Stimulated activated CD4-positive, alpha-beta T cell treated with anti-CD3 and anti-CD28 coated beads, Interleukin-1b, Interleukin-23, amount 100 ng/mL, for 48 hours (primary cell): ENCODE measurements at places on chromosomes 6 and 20.

DNA sequence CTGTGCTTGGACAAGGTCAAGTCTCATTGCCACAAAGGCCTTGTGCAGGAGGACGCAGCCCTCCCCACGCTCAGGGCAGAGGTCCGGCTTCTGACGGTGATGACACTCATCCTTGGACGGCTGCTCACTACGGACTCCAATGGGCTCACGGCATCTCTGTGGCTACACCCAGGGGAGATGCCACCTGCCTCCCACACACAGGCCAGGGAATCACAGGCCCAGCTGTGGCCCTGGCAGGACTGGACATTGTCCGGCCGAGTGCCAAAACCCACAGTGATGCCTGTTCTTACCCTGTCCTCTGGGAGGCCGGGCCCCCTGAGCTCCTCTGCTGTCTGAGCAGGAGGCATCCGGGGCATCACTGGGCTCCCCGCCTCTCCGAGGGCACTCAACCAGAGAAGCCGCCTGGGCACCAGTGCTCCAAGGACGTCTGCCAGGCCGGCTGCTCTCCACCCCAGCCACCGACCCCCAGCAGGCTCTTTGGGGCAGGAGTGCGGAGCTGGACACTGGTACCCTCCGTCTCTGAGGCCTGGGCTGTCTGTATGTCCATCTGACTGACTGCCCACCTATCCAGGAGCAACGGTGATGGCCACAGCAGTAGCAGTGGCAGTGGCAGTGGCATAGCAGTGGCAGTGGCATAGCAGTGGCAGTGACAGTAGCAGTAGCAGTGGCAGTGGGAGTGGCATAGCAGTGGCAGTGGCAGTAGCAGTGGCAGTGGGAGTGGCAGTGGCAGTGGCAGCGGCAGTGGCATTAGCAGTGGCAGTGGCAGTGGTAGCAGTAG lies 1.9 kb downstream of the RBBP8NL start:
- no peak for DNase-seq

DNA sequence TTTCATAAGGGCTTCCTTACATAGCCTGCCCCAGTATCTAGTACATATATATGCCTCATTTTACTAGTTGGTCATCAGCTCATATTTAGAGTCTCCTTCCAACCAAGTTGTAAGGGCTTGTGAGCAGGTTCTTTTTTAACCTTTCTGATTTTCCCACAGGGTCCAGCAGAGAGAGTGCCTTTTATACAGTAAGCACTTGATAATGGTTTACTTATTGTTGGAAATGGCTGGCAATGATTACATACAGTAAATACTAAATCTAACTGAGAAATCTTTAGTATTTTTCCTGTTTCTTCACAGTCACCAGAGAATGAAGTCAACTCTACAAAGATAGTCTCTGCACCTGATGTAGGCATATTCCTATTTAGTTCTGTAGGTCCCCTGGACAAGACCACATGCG lies 135.1 kb upstream of the B3GAT2 start:
- DNase-seq, result no peak

DNA sequence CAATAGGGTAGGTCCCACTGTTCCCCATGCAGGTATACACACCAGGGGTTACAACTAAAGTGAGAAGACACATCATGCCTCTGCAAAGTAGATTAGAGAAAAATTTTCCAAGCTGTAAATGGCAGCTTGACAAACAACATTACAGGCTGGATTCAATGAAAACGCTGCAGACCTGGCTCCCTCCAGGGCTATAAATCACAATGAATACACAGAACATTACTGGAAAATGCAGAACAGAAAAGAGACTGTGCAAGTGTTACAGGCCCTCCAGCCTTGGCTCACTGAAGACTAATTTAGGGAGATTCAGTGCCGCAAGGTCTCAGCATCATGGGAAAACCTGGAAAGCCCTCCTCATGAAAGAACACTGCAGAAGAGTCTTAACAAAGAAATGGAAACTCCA lies 207.8 kb downstream of the KHDC1L start:
- DNase-seq, result no peak

DNA sequence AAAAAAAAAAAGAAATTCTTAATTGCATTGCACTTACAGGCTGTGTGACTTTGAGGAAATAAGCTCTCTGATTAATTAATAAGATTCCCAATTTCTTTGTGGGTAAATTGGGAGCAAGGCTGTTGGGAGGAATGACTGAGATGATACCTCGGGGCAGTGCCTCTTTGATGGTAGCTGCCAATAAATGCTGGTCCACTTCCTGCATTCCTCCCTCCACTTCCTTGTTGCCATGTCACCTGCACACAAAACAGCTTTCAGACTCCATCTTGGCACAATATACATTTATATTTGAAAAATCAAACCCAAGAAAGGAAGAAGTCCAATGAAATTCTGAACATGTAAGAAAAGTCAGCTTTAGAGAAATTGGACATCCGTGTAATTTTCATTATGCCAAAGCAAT lies 45.1 kb downstream of the MTHFD1L start:
- DNase-seq, result no peak

DNA sequence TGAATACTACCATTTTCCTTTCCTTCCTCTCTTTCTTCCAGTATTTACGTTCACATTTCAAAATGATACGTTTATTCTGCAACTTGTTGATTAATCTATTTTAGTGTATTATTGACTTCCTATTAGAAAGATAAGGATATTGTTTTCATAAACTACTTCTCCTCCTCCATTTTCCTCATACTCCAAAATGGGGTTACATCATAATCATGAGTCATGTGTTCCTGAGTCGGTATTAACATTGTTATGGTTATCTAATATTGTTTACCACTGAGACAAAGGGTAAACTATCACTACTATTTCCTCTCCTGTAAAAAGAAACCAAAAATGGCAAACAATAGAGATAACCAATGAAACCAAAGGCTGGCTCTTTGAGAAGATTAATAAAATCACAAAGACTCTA lies 126.5 kb upstream of the CDYL start:
- DNase-seq, result no peak
